ENCODE measurements at places on chromosomes 7 and 10. TPM values are rescaled to one million over a fixed set of nuclear protein-coding genes. Genes with fewer than 3 reads are reported as not detected.

DNA sequence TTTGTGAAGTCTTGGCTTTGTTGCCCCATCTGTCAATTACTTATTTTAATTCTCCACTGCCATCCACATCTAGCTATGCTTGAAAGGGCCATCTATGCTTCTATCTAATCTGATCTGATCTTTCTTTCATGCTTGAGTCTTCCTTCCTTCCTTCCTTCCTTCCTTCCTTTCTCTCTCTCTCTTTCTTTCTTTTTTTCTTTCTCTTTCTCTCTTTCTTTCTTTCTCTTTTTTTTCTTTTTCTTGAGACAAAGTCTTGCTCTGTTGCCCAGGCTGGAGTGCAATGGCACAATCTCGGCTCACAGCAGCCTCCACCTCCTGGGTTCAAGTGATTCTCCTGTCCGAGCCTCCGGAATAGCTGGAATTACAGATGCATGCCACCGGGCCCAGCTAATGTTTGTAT lies 11.3 kb downstream of the TFR2 start:
- no peak overlapping the region for H3K27ac ChIP-seq
- no peaks in the 10 kb centered on the region for H3K36me3 ChIP-seq
- no peak for DNase-seq
- H3K4me3 ChIP-seq, result no peak overlapping the region
- H3K27me3 ChIP-seq, result peaks cover 21% of the 10 kb centered on the region

DNA sequence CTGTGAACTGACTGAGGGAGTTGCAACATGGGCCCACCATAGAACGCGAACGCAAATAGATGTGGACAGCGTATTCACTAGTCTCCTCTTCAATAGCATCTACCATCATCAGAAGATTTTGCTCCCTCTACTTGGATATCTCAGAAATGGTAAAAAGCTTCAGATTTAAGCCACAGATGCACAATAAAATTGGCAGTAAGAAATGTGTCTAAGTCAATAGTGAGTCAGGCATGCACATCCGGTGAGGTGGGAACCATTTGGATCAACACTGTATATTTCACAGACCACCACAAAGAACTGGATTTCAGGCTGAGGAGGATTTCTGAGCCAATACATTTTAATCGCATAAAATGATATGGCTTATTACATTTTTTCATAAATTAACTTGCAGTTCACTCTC lies 111.5 kb upstream of the ADAM12 start:
- no peak overlapping the region for H3K27ac ChIP-seq
- no peaks in the 10 kb centered on the region for H3K36me3 ChIP-seq
- no peaks in the 10 kb centered on the region for H3K27me3 ChIP-seq
- DNase-seq, result no peak
- H3K4me1 ChIP-seq, result no peaks in the 10 kb centered on the region
- no peak overlapping the region for H3K4me3 ChIP-seq

GRCh38 chr7:98221611-98222532 lies 10.6 kb downstream of the BHLHA15 start:
- H3K36me3 ChIP-seq, result no peaks in the 10 kb centered on the region
- no peak for DNase-seq
- no peak overlapping the region for H3K27ac ChIP-seq
- H3K4me1 ChIP-seq, result peaks cover 5% of the 10 kb centered on the region

DNA sequence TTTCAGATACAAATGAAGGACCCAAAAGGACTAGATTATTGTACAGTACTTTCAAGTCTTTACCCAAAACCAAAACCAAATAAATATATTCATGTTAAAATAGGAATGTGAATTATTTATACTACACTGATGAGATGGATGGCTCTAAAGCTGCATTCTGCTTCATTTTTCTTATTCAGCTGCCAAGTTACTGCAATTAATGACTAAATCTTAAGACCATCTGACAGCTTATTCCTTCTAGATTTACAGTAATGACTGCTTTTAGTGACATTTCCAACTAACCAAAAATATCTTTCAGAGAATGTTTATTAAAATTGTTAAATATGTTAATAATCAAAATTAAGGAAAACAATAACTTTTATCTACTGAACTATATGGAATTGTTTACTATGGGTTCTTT lies 20.9 kb downstream of the ENKUR start:
- H3K4me3 ChIP-seq, result no peak overlapping the region
- DNase-seq, result no peak
- no peaks in the 10 kb centered on the region for H3K27me3 ChIP-seq
- no peaks in the 10 kb centered on the region for H3K36me3 ChIP-seq
- H3K27ac ChIP-seq, result no peak overlapping the region

GRCh38 chr7:1981201-1981877 lies 251.4 kb downstream of the MAD1L1 start:
- H3K27ac ChIP-seq, result no peak overlapping the region
- no peaks in the 10 kb centered on the region for H3K4me1 ChIP-seq
- no peak for DNase-seq
- no peaks in the 10 kb centered on the region for H3K27me3 ChIP-seq

- H3K27ac ChIP-seq, result no peak within 1 kb of the TSS
- peaks cover 17% of the 10 kb centered on the region for H3K27me3 ChIP-seq
- H3K4me3 ChIP-seq, result peak within 1 kb of the TSS; percentile 94
- no peaks in the 10 kb centered on the region for H3K36me3 ChIP-seq
Observed at GRCh38 chr7:102286237-102287110, at the start of gene SH2B2. TSS of gene SH2B2 (plus strand) at chr7:102286868. CDS start at chr7:102300551, 13,683 bp downstream.

- H3K4me1 ChIP-seq, result no peaks in the 10 kb centered on the region
- no peaks in the 10 kb centered on the region for H3K27me3 ChIP-seq
- no peak overlapping the region for H3K4me3 ChIP-seq
- H3K36me3 ChIP-seq, result no peaks in the 10 kb centered on the region
Observed at GRCh38 chr7:153386556-153386955, 627.0 kb downstream of the ACTR3B start.

DNA sequence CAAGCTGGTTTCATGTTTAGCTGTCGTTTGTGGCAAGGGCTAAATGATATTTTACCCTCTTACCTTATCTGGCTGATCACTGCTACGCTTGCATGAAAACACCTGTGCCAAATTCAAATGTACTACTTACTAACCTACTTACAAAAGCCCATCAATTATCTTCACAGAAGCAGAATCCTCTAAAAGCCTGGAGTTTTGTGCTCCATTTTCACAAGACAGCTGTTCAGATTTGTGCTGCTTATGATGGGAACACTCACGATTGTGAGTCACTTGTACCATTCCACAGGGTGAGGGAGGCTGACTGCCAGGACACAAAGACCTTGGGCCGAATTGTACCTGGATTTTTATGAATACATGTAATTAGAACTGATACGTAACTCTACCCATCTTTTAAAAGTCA lies 245.0 kb upstream of the NPY start:
- H3K27ac ChIP-seq, result no peak overlapping the region
- no peak for DNase-seq
- no peaks in the 10 kb centered on the region for H3K36me3 ChIP-seq
- H3K27me3 ChIP-seq, result no peaks in the 10 kb centered on the region
- H3K4me3 ChIP-seq, result no peak overlapping the region
- H3K4me1 ChIP-seq, result peaks cover 6% of the 10 kb centered on the region

DNA sequence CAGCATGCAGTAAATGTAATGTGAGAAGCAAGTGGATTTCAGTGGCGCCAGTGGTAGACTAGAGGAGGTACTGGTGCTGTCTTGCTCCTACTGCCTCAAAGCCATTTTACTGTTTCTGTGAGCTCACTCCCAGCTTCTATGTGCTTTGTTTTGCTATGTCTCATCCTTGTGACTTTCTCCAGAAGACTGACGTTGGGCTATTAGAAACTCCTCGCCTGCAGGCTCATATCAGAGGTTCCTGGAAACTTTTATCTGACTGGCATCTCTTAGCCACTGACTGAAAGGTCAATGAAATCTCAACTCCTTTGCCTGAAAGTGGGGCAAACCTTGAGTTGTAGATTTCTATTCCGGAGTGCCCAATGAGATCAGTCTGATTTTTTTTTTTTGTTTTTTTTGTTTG lies 66.4 kb upstream of the SORCS1 start:
- H3K36me3 ChIP-seq, result no peaks in the 10 kb centered on the region
- no peaks in the 10 kb centered on the region for H3K27me3 ChIP-seq
- H3K27ac ChIP-seq, result no peak overlapping the region
- no peaks in the 10 kb centered on the region for H3K4me1 ChIP-seq

- H3K27ac ChIP-seq, result no peak overlapping the region
- peaks cover 2% of the 10 kb centered on the region for H3K4me1 ChIP-seq
- no peak overlapping the region for H3K4me3 ChIP-seq
- H3K36me3 ChIP-seq, result no peaks in the 10 kb centered on the region
- DNase-seq, result no peak
Observed at GRCh38 chr10:132737390-132738048, 48.4 kb downstream of the NKX6-2 start.

- H3K36me3 ChIP-seq, result no peaks in the 10 kb centered on the region
- no peak overlapping the region for H3K4me3 ChIP-seq
- no peak overlapping the region for H3K27ac ChIP-seq
- H3K27me3 ChIP-seq, result no peaks in the 10 kb centered on the region
- DNase-seq, result no peak
Observed at GRCh38 chr10:131269776-131270460, 41.6 kb downstream of the TCERG1L start.

GRCh38 chr10:5402798-5403197 lies 1.8 kb downstream of the TUBAL3 start:
- H3K27ac ChIP-seq, result no peak overlapping the region
- no peaks in the 10 kb centered on the region for H3K27me3 ChIP-seq
- no peak for DNase-seq

- peak; percentile 34 for DNase-seq
- no peaks in the 10 kb centered on the region for H3K27me3 ChIP-seq
Observed at GRCh38 chr7:22934023-22934422, 79.9 kb downstream of the HYCC1 start.

DNA sequence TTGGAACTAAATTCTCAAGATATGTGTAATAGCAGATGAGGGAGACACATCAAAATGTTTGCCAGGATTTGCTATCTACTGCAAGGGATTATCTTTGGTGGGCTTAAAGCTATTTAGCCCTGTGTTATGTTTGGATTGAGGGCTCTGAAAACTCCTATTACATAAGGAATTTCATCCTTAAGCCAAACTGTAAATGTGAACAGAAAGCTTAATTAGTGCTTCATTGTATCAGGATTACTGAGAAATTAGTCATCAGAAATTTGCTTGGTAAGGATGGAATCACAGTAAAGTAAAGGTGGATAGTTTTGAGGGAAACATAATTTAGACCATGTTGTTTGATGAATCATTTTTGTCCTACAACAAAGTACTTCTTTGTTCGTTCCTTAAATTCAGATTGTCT lies 8.3 kb downstream of the ANKRD7 start:
- DNase-seq, result no peak
- H3K4me1 ChIP-seq, result no peaks in the 10 kb centered on the region
- H3K36me3 ChIP-seq, result no peaks in the 10 kb centered on the region
- H3K4me3 ChIP-seq, result no peak overlapping the region
- no peaks in the 10 kb centered on the region for H3K27me3 ChIP-seq

- no peak overlapping the region for H3K4me3 ChIP-seq
- no peak overlapping the region for H3K27ac ChIP-seq
- H3K27me3 ChIP-seq, result no peaks in the 10 kb centered on the region
- H3K4me1 ChIP-seq, result no peaks in the 10 kb centered on the region
Observed at GRCh38 chr10:131345691-131346090, 34.2 kb upstream of the TCERG1L start.

DNA sequence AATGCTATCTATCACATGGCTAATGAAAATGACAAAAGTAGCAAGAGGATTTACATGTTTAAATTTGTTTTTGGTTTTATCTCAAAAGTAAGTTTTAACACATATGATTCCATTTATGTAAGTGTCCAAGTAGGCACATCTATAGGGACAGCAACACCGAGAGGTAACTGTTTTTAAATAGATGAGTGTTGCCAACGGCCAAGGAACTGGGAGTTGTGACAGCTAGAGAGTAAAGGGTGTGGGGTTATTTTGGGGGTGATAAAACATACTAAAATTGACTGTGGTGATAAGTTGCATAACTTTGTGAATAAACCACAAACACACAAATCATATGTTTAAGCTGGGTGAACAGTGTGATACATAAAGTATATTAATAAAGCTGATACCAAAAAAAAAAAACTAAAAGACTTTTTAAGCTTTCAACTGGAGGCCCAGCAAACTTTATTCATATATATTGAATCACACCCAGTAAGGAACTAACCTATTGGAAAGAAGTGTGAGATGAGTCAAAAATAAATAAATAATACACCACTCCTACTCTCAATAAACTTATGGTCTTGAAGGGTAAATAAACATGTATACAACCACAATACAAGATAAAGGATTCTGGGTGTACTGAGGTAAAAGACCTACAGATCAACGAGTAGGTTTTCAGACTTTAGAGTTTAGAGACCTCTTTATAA lies 33.0 kb downstream of the LRRC72 start:
- H3K27me3 ChIP-seq, result no peaks in the 10 kb centered on the region
- DNase-seq, result no peak
- H3K4me1 ChIP-seq, result no peaks in the 10 kb centered on the region
- H3K4me3 ChIP-seq, result no peak overlapping the region
- no peaks in the 10 kb centered on the region for H3K36me3 ChIP-seq

DNA sequence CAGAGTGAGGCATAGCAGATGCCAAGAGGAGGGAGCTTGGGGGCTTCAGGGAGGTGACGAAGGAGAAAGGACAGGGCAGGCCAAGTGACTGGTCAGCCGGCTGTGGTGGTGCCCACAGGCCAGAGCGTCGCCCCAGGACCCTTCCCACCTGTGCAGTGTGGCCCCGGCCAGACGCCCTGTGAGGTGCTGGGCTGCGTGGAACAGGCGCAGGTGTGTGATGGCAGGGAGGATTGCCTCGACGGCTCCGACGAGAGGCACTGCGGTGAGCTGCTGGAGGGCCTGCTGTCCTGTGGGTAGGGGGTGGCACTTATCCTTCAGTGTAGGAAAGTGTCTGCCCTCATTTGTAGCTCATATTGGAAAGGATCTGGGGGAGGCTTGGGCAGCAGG lies 26.8 kb upstream of the ZNF467 start:
- H3K4me1 ChIP-seq, result no peaks in the 10 kb centered on the region
- H3K27me3 ChIP-seq, result no peaks in the 10 kb centered on the region
- no peak overlapping the region for H3K4me3 ChIP-seq
- no peak overlapping the region for H3K27ac ChIP-seq
- H3K36me3 ChIP-seq, result no peaks in the 10 kb centered on the region
- DNase-seq, result no peak

DNA sequence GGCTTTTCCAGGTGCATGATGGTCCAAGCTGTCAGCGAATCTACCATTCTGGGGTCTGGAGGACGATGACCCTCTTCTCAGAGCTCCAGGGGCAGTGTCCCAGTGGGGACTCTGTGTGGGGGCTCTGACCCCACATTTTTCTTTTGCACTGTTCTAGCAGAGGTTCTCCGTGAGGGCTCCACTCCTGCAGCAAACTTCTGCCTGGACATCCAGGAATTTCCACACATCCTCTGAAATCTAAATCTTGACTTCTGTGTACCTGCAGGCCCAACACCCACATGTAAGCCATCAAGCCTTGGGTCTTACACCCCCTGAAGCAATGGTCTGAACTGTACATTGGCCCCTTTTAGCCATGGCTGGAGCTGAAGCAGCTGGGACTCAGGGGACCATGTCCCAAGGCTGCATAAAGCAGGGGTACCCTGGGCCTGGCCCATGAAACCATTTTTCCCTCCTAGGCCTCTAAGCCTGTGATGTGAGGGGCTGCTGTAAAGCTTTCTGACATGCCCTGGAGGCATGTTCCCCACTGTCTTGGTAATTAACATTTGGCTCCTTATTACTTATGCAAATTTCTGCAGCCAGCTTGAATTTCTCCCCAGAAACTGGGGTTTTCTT lies 86.9 kb downstream of the ZNF783 start:
- H3K27me3 ChIP-seq, result no peaks in the 10 kb centered on the region
- H3K4me1 ChIP-seq, result no peaks in the 10 kb centered on the region
- DNase-seq, result no peak
- H3K27ac ChIP-seq, result no peak overlapping the region
- H3K36me3 ChIP-seq, result 0 out of 2 replicates have a peak, but pooled peaks cover 3% of the 10 kb centered on the region
- no peak overlapping the region for H3K4me3 ChIP-seq

Gene HGF
- total RNA-seq, result 1.1 TPM

Gene PLXDC2
- total RNA-seq, result 19.4 TPM

Gene ADCYAP1R1
- 10.6 TPM for total RNA-seq

Gene CYP2C18
- 0.97 TPM for total RNA-seq

Gene HECTD2
- total RNA-seq, result 14.4 TPM

Gene ANXA7
- 71.4 TPM for total RNA-seq

Gene UMAD1
- 8.4 TPM for total RNA-seq

Gene FAM13C
- total RNA-seq, result 0.94 TPM

Gene CDNF
- 2.2 TPM for total RNA-seq

All from GM23338 (cell line).